ENCODE measurements at places on chromosomes 7 and 10.

- no peak for DNase-seq
Observed at GRCh38 chr7:18799899-18800298, 304.4 kb downstream of the HDAC9 start.

DNA sequence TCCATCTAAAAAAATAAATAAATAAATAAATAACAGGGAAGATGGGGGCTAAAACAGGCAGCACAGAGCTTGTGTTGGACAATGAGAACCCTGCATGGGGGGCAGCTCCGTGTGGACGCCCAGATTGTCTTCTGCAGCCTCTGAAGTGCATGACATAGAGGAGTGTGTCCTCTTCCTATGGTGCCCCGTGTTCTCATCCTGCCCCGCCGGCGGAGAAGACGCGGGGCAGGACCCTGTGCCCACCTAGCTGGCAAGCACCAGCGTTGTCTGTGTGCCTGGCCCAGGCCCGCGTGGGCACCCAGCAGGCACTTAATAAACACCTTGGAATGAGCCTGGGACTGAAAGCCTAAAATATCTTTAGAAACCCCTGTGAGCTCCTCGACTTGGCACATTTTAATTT is 88.7 kb upstream of the DNAAF5 start:
- no peak for DNase-seq

DNA sequence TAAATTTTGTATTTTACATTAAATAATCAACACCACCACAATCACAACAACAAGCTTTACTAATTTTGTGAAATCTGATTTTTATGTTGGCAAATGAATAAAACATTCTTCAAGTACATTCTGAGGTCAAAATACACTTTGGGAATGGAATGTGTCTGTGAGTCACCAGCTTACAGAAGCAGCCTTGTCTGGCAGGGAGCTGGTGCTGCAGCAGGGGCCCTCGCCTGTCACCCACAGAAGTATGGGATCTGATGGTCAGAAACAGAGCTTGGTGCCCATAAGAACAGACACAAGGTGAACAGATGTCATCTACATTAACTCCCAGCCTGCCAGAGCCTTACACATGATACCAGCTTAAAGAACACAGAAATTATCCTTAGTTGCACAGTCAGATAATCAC is 496.9 kb downstream of the CCSER2 start:
- peak; percentile 82 for DNase-seq

GRCh38 chr7:112540839-112541577 is 60.2 kb downstream of the LSMEM1 start:
- no peak for DNase-seq

DNA sequence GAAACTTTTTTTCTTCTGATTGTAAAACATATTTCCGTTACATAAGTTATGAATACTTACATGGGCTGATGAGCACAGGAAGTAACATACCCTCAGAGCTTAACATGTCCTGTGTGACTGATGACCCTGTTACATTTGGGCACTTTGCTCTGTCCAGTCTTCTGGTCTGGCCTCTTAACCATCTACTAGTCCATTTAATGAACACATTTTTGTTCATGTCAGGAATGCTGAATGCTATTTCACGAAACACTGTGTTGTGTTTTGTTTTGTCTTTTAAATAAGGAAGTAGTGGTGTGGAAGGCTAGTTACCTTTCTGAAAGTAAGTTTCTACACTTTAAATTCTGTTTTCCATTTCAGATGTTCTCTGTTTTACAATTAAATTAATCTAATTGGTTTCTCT is 77.7 kb downstream of the RBM33 start:
- no peak for DNase-seq

- no peak for DNase-seq
Observed at GRCh38 chr7:135884495-135885232, 92.5 kb downstream of the MTPN start.

DNA sequence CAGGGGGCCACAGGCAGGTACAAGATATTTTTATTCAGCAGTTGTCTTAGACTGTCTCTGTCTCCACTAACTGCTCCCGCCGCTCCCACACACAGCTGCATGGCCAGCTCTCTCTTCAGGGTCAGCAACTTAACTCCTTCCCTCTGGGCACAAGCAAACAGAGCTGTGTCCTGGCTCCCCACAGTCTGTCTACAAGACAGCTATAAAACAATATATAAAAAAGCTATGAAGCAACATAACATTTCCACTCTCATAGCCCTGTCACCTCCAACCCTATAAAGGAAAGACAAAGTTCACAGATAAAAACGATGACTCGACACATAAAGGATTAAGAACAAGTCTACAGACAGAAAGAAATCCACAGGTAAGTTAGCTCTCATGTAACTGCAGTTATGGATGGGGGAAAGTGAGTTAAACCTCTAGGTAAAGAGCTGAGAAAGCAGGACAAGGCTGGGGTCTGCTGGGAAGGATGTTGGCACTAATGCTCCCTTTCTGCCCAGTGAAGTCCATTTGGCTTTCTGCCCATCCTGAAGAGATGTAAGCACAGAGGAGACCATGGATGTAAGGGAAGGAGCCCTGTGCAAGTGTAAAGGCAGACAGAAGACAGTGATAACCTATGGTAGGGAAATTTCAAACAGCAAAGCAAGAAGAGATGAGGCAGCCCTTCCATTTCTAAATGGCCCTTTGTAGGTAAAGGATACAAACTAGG is 27.0 kb downstream of the RAPGEF5 start:
- no peak for DNase-seq

GRCh38 chr7:116772423-116772863 is 89.9 kb upstream of the CAPZA2 start:
- no peak for DNase-seq

- DNase-seq = peak; percentile 9
Observed at GRCh38 chr7:68250143-68250542, 1253.5 kb downstream of the TYW1 start.

GRCh38 chr10:78541481-78542140 is 507.9 kb downstream of the RPS24 start:
- DNase-seq = no peak

DNA sequence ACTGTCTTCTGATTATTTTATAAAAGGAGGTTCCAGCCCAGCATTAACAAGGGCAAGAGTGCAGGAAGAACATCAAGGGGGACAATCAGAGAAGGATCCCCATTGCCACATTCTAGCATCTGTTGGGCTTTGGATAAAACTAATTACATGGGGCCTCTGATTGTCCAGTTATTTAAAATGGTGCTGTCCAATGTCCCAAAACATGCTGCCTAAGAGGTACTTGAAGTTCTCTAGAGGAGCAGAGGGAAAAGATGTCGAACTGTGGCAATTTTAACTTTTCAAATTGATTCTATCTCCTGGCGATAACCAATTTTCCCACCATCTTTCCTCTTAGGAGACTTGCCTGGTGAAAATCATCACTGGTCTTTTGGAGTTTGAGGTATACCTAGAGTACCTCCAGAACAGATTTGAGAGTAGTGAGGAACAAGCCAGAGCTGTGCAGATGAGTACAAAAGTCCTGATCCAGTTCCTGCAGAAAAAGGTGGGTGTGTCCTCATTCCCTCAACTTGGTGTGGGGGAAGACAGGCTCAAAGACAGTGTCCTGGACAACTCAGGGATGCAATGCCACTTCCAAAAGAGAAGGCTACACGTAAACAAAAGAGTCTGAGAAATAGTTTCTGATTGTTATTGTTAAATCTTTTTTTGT is 2.3 kb downstream of the IL6 start:
- no peak for DNase-seq

- DNase-seq = peak; percentile 72
Observed at GRCh38 chr10:23994459-23995046, 214.4 kb upstream of the KIAA1217 start.

- DNase-seq = no peak
Observed at GRCh38 chr7:26060733-26061677, 91.0 kb upstream of the NFE2L3 start.

DNA sequence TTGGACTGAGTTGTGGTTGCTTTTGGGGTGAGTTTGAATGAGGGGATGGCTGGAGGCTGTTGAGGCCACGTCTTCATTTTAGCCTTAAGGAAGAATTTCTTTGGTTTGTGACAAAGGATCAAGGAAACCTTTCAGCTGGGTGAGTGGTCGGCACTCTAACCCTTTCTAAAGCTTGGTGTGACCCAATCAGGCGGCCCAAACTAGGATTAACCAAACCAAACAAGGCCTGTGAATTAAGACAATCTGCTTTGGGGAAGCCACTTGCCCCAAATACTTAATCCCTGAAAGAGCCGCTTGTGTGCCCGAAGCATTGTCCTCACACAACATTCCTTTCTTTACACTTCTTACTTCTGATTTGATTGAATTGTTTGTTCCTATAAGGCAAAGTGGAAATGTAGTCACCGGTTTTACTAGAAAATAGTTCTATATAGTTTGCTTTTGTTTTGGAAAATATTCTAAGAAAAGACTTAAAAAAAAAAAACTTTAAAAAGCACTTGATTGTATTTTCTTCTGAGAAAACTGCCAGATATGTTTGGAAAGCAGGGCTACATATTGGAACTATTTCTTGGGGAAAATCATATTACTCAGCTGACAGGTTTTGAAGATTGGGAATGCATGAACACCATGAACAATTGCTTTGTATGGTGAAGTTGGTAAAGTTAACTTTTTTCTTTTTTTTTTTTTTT is 272.4 kb upstream of the BMPER start:
- peak; percentile 64 for DNase-seq

DNA sequence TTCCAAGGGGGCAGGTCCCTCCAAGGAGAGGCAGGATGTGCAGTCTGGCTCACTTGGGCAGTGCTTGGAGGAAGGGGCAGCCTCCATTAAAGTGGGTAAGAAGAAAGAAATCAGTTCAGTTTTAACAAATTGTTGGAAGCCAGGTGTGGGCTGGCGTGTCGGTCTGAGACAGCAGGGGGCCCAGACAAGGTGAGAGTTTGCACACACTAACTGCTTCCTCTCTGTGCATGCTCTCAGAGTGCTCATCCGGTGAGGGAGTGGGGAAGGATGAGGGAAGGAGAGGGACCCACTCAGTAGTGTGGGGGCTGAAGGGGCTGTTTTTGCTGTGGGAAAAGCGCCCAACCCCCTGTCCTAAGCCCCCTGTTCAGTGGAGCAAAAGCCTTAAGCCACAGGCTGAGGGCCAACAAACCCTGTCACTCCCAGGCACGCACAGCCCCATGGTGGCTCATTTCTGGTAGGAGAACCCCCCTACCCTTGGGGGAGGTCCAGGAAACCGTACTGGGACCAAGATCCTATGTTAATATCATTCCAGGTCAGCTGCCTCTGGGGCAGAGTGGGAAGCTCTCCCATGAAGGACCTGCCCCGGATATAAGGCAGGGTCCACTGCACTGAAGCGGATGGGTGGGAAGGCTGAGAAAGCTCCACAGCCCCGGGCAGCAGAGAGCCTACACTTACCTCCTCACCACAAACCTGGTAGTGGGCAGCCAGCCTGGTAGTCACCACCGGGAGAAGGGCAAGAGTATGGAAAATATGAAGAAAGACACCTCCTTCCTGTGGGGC is 5.1 kb upstream of the PCBD1 start:
- no peak for DNase-seq

GRCh38 chr7:119935418-119936025 is 337.5 kb upstream of the KCND2 start:
- DNase-seq = peak; percentile 66

DNA sequence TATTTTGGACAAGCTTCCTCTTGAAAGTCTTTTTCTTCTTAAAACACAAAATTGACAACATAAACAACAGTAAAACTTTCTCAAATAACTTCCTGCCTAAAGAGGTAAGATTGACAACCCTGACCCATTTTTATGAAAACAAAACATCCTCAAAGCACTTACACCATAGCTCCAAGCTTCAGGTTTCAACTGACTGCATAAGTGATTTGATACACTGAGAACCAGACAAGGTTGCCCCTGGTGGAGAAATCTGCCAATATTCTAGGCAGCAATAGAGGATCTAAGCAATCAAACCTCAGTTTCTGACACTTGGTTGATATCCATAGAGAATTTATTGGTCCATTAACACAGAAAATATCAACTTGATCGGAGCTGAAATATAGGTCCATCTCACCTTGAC is 147.8 kb downstream of the ELAPOR2 start:
- peak; percentile 31 for DNase-seq

GRCh38 chr7:139667377-139667776 is 110.4 kb downstream of the HIPK2 start:
- no peak for DNase-seq

Measured in NCI-H82 (cell line).